Lower leg skin (tissue), 4 donors: ENCODE measurements at places on chromosomes 6 and 20. TPM values are rescaled to one million over a fixed set of nuclear protein-coding genes. Genes with fewer than 3 reads are reported as not detected.

The GTSF1L gene
- not detected for total RNA-seq

The WFDC10B gene
- total RNA-seq, result not detected

The HMGA1 gene
- total RNA-seq, result 188 TPM

GRCh38 chr6:158272324-158272723 is 39.9 kb upstream of the TULP4 start:
- DNase-seq, result peak; percentile 26

GRCh38 chr6:130503146-130503545 is 137.3 kb downstream of the TMEM200A start:
- no peak for DNase-seq

DNA sequence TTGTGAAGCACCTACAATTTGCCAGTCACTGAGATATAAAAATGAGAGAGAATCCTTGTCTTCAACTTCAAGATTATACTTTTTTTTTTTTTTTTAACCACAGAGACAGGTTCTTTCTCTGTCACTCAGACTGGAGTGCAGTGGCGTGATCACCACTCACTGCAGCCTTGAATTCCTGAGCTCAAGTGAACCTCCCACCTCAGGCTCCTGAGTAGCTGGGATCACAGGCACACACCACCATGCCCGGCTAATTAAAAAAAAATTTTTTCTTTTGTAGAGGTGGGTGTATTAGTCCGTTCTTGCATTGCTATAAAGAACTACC is 51.6 kb upstream of the PMEPA1 start:
- DNase-seq, result peak; percentile 25

The TMEM63B gene
- 73.4 TPM for total RNA-seq

The ADGRF5 gene
- total RNA-seq, result 4.9 TPM

- no peak for DNase-seq
Measured at GRCh38 chr6:13048113-13048512, 280.2 kb downstream of the TBC1D7 start.

DNA sequence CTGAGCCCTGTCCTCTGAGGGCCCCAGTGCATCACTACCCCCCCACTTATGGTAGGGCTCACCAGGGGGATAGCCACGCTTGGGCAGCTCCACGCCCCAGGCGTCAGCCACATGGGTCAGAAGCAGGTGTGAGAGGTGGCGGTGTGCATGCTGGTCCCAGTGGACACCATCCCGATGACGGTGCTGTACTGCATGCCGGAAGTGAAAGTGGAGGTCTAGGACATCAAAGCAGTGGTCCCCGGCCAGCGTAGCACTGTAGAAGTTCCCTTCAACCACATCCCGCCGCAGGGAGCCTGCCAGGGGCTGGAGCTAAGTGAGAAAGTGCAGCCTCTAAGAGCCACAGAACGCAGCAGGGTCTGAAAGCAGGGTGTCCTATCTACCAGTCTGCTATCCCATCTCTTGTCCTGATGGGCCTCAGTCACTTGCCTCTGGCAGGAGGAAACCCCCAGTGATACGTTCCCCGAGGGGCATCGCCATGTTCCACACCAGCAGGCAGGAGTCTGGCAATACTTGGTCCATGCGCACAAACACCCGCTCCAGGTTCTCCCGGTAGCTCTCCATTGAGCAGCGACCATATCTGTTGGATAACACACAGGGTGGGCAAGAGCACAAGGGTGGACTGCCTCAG is 2.2 kb downstream of the PCED1A start:
- no peak for DNase-seq

GRCh38 chr20:10579942-10580341 is 93.9 kb downstream of the JAG1 start:
- no peak for DNase-seq

DNA sequence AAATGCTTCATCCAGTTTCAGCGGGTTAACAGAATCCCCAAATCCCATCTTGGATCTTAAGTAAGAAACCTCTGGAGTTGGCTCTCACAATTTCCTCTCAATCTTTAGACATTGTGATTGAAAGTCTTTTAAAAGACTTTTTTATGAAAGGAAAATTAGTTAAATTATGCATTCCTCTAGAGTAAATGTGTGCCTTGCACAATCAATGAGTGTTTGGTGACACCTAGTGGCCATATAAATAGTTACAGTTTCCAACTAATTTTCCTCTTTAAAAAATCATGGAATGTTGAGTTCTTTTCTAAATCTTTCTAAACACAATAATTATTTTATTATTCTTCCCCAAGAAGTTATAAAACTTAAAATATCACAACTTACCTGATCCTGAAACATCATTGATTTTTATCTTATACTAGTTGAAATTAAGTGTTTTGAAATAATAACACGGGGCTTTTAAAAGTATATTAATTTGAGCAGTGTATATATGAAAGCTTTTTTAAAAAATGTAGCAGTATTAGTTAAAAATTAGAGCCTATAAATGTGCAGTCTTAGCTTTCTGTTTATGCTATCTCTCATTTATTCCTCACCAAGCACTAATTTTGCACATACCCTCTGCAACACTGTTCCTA is 66.4 kb downstream of the PKHD1 start:
- no peak for DNase-seq

DNA sequence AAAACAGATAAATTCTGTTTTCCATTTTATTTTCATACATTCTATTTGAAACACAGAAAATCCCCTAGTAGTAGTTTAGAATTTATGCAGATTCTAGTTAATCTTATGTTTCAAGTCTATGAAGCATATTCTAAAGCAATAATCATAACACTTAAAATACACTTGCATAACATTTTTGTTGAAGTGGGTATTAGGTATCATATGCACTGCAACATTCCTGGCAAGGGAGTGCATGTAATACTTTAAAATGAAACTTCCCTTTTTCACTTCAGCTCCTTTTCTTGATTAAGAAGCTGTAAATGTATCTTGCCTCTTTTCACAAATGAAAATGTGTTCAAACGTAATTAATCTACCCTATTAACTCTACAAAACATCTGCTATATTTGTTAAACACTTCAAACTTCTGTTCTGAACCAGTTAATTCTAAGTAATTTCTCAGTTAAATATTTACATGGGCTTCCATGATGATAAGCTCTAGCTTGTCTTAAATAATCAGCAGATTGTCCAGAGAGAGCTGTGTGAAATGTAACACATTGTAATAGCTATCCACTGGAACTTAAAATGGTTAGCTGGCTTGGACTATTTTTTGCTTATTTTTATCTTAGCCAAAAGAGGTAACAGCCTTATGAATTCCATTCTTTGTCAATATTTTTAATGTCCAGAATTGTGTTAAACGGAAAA is 192.8 kb downstream of the COL19A1 start:
- no peak for DNase-seq

DNA sequence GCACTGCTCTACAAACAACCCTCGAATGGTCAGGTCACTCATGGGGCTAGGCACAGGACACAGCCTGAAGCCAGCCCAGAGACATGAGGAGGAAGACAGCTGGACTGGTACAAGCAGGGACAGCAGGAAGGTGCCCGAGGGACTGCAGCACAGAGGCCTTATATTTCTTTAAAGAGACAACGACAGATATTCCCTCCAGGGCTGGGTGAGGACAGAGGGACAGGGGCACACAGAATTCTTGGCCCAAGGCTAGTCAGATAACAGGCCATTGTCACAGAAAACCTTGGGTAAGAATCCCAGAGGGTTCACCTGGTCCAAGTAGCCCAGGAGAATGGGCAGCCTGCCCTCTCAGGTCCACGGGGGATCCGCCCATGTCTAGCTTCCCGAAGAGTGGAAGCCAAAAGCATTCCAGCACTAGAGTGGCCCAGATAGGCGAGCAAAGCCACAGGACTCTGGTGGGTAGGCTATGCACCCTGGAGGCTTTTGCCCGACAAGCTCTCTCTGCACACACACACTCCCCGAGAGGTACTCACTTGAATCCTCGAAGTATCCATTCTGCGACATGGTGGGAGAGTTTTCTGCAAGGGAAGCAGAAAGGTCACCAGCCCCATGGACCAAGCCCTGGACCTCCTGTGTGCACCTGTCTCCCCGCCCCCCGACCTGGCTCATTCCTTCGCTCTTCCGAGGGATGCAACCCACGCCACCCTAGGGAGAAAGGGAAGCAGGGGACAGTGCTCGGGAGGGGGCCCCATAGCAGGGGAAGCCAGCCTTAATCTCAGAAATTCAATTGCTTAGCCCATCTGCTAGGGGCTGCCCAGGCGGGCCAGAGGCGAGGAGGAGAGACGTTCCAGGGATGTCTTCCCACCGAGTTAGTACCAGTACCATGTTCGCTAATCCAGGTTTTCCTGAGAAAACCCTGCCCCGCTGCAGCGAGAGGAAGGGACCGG is 1.7 kb downstream of the SLC4A11 start:
- no peak for DNase-seq

The ZSCAN23 gene
- total RNA-seq, result not detected

The SIRPA gene
- 40.8 TPM for total RNA-seq

The TXLNB gene
- 0.27 TPM for total RNA-seq

- DNase-seq, result no peak
Measured at GRCh38 chr6:40610229-40610628, 23.1 kb upstream of the LRFN2 start.

The LPA gene
- total RNA-seq, result not detected

The GABRR1 gene
- total RNA-seq, result not detected

- DNase-seq, result no peak
Measured at GRCh38 chr20:25033924-25034300, 24.0 kb downstream of the ACSS1 start.

- DNase-seq, result no peak
Measured at GRCh38 chr6:56839533-56840183, 115.2 kb upstream of the BEND6 start.

DNA sequence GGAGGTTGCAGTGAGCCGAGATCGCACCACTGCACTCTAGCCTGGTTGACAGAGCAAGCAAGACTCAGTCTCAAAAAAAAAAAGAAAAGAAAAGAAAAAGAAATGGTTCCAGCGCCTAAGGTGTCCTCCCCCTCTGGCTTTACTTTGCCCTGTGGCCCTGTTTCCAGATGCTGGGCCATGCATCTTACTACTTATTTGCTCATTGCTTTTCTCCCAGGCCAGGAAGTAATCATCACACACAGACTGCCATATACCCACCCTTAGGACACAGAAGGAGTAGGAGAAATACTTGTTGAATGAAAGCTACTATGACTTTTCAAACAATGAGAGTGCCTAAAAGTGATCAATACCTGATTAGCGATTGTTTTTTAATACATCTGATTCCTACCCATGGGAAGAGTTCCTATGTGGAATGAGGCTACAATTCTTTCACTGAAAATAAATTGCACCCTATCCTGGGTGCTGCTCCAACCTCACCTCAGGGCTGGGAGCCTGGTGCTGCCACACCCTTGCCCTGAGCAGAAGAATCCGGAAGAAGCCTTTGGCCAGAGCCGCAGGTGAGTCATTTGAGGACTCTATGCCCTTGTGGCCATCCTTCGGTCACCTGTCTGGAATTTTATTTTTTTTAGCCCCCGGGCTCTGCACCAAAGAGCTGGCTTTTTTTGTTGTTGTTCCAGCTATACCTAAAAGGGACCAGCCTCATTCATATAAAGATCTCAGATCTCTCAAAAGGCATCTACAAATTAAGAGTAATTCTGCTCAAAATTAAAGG is 22.7 kb upstream of the TFAP2C start:
- no peak for DNase-seq

GRCh38 chr20:45019762-45020123 is 53.4 kb downstream of the STK4 start:
- DNase-seq, result no peak

DNA sequence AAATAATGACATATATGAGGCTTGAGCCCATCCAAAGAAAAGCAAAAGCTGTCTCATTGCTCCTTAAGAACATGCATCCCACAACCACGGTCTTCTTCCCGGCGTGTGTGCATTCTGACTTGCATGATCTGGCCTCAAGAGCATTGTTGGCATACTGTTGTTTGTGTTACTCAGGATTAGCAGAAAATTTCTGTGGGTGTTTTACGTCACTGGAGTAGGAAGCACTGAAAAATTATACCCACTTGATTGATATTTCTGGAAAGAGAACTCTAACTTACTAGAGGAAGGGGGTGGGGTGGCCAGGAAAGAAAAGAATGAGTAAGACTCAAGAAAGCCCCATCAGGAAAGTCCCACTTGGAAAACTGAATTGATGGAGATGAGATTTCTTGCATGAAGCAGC is 326.2 kb upstream of the PRDM1 start:
- no peak for DNase-seq

The DPPA5 gene
- total RNA-seq, result not detected

DNA sequence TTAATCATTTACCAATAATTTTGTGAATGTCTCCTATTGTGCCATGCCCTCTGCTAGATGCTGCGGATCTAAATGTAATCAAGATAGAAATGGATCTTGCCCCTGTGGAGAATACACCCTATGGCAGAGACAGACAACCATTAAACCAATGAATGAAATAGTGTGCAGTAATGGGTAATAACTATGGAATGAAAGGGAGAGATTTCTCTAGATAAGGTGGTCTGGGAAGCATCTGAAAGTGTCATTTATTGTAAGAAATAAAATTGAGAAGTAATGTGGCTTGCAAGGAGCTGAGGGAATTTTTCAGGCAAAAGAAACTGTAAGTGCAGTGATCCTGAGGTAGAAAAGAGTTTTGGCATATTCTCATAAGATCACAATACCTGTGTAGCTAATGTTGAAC is 430.0 kb downstream of the LMBRD1 start:
- DNase-seq, result no peak

DNA sequence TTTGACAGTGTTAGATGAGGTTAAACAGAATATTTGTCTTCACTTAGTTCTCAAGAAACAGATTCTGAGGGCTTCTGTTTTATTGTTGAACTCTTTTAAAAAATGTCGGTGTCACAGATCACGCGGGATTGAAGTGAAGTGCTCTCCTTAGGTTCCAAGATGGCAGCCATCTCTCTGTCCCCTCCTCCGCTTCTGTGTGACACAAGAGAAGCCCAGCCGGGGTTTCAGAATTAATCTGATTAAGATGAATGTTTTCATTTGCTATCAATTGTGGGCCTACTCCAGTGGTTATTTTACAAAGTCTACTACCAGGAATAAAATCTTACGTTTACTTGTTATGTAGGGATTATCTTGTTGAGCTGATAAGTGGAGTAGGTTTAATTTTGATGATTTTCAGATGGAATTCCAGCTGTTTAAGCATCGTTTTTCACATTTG is 10.9 kb downstream of the HIVEP1 start:
- no peak for DNase-seq

The BMP5 gene
- total RNA-seq, result not detected

DNA sequence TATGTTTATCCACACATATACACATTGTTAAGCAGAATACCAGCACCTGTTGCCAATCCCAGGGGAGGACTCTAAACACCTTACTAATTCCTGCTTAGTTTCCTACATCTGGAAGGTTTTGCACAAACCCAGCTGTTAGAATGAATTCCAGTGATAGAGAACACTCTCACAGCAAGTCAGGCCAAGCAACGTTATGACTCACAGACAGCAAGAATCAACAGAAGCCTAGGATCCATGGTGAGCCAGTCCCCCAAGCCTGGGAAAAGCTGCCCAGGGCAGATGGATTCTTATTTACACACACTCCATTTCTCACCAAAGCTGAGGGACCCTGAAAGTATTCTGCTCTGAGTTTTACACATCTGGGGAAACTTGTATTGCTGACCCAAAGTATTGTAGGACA is 291.7 kb downstream of the SLC35F1 start:
- no peak for DNase-seq

The TRIM40 gene
- total RNA-seq, result not detected

GRCh38 chr20:58850693-58851174 is at the start of gene GNAS-AS1:
Gene GNAS-AS1 (minus strand): TSS chr20:58850902.
- DNase-seq, result peak; percentile 92
